PC-3 (cell line): ENCODE measurements at places on chromosomes 4 and X. TPM values are rescaled to one million over a fixed set of nuclear protein-coding genes. Genes with fewer than 3 reads are reported as not detected.

DNA sequence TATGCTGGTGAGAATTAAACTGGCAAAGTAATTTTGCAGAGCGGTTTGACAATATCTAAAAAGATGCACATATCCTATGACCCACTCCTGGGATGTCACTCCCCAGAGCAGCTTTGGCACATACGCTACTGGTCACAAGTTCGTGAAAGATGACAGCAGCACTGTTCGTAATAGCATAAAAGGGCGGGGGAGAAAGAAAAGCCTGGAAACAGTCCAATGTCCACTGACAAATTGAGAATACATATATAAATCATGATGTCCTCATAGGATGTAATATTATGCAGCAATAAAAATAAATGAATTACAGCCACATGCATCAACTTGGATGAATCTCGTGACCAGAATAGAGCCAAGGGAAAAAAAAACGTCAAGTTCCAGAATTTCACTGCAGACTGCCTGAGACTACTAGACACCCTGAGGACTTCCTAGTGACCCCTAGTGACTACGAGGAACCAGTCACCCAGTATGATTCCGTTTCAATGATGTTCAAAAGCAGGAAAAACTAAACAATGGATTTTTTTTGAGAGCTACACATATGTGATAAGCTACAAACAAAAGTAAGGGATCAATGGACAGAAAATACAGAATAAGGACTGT, 1.8 kb downstream of the PCSK1N start:
- peak; percentile 18 for DNase-seq

Gene PAGE4
- not detected in 2 replicates for total RNA-seq

Gene TMEM35A
- total RNA-seq: not detected in 2 replicates

Gene MCF2
- not detected in 2 replicates for total RNA-seq

GRCh38 chr4:11904117-11904535, 475.4 kb upstream of the HS3ST1 start:
- DNase-seq: no peak
